ENCODE measurements at places on chromosomes 1 and 21.

- DNase-seq = no peak
Observed at GRCh38 chr1:10686404-10687040, 109.9 kb downstream of the CASZ1 start.

DNA sequence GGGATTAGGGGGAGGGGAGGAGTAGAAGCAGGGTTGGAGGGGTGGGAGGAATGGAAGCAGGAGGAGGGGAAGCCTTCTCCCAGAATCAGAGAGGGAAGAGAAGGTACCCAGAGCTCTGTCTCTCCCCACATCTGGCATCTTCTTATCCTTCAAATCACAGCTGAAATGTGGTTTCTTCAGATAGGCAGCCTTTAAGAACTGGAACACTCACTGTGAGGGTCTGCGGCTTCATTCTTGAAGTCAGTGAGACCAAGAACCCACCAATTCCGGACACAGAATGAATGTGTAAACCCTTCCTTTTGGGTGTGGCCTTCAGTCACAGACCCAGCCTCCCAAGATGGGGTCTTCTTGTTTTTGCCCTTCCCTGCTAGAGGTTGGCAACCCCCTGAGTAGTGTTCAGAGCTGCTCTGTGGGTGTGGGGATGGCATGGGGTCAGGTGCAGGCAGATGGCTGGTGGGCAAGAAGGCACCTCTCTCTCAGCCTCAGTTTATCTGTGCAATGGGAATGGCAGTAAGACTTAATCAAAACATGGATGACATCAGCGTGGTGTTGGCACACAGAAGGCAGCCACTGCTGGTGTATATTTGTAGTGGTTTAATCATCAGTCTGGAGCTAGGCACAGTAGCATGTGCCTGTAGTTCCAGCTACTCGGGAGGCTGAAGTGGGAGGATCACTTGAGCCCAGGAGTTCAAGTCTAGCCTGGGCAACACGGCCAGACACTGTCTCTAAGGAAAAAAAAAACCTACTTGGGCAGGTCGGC, 7.2 kb downstream of the FAAH start:
- DNase-seq = no peak

DNA sequence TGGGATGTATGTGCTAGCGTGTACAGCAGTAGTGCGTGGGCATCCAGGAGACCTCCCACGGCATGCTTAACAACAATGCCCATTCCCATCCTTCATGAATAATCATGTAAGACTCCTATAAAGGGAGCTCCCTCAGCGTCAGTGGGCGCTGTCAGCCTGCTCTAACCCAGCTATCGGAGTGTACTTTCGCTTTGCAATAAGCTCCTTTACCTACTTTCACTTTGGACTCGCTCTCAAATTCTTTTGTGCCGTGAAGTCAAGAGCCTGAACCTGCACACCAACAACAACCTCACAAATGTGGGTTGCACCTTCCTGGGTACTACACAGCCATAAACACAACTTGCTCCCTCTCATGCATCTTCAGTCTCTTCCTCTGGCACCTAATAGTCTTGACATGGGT, 114.8 kb upstream of the PAXBP1 start:
- no peak for DNase-seq

DNA sequence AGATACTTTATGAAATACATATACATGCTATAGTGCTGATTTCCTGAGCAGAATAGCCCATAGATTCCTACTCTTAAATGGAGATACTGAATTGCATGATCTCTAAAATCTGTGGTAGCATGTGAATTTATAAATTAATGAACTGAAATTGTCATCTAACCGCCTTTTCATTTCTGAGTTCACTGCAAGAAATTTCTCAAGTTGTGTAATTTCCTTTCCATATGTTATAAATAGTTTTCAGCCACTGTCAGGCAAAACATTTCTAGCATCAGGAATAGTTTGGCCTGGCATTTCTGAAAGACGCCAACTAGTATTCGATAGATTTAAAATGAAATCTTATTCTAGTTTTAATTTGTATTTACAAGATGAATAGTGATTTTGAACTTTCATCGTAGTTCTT, 310.1 kb downstream of the USH2A start:
- DNase-seq = no peak

GRCh38 chr21:34362670-34363069, 1.1 kb upstream of the KCNE2 start:
- no peak for DNase-seq

DNA sequence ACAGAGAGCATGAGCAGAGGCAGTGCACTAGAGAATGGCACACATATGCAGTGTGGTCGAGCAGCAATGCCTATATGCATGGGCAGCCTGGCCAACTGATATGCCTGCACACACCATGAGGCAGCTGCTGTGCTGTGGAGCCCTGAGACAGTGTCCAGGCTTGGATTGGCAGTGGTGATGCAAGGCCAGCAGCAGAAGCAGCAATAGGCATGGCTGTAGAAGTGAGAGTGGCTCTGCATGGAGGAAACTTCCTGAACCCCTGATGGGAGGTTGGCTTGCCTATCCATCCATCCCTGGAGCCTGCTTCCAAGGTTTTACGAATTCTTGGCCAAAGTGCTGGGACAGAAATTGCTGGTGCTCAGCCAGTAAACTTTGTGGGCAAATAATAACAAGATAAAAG, 89.7 kb downstream of the DIRAS3 start:
- no peak for DNase-seq

DNA sequence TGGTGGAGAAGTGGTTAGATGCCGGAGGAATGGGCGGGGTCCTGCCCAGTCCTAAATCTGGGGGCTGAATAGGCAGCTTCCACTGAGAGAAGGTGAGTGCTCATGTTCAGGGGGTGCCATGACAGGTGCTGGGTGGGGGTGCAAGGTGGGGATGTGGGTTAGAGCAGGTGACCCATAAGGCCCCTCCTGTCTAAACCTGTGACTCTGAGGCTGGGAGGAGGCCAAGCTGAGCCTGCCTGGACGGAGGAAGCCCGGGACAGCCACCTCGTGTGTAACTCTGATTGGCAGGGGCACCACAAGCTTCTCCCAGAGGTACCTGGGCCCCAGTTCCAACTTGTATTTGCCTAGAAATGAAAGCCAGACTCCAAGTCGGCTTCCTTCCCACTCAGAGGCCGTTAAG, 10.7 kb downstream of the GPR157 start:
- DNase-seq = no peak

- no peak for DNase-seq
Observed at GRCh38 chr1:161930064-161930463, 93.6 kb downstream of the OLFML2B start.

- no peak for DNase-seq
Observed at GRCh38 chr1:29936031-29936544, 699.8 kb downstream of the PTPRU start.

DNA sequence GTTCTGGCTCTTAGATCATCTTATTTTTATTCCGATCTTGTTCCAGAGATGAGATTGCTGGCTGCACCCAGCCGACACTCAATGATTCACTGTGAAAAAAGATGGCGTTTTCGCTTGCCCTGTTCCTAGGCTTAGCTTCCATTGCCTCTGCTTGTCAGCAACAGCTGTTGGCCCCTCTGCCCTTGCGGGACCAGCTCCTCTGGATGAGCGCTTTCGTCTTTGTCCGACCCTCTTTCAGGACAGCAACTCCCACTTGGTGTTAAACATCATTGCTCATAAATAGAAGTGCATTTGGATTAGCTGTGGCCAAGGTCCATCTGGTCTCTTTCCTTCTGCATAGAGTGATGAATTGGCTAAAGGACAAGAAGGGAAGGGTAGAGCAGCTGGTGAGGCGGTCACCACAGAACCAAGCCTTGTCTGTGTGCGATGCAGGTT, 43.5 kb upstream of the SCCPDH start:
- DNase-seq = no peak

GRCh38 chr1:116833718-116834117, 76.0 kb upstream of the PTGFRN start:
- no peak for DNase-seq

GRCh38 chr1:17098446-17099317, 20.6 kb downstream of the PADI2 start:
- DNase-seq = peak; percentile 33

GRCh38 chr1:74271503-74271902, 36.3 kb downstream of the TNNI3K start:
- DNase-seq = no peak

DNA sequence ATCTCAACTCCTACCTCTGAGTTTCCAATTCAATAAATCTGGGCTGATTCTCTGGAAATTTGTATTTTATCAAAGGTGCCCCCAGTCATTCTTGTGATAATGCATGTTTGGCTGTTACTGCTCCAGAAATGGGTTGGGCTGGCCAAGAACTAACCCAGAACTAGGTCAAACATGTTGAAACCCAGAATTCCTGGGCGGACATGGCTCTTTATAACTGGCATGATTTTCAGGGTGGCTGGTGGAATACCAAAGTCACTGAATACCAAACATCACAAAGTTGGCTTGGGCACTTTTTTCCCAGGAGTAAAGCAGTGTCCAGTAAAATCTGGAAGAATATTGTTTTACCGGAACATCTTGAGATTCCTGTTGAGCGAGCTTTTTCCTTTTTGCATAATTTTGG, 89.4 kb upstream of the S1PR1 start:
- DNase-seq = no peak

GRCh38 chr1:201640624-201641023, 101.7 kb downstream of the NAV1 start:
- no peak for DNase-seq

DNA sequence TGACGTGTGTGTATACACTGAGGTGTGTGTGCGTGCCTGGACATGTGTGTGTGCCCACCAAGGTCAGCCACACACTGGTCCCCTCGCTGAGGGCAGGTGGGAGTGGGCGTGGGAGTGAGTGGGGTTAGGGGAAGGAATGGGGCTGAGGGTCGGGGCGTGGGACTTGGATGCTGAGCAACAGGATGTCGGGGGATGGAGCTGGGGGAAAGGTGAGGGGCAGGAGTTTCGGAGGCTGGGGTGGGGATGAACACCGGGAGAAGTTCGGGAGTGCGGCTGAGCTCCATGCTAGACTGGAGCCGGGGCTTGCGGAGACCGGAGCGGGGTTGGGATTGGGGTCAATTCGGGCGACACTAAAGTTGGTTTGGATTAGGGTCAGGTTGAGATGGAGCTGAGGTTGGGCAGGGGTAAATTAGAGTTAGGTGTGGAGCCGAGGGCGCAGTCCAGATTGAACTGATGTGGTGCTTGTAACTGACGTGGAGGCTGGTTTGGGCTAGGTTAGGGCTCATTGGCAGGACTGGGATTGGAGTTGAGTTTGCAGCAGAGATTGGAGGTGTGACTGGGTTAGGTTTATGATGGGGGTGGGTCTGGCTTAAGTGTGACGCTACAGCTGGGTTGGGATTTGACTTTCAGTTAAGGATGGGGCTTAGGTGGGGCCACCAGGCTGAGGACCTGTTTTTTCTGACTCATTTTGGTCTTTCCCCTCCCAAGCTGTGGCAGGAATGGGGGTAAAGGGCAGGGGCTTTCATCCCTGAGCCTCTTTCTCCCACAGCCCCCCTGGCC, 3.3 kb upstream of the GUCA2A start:
- no peak for DNase-seq

GRCh38 chr1:88777604-88778149, 93.6 kb downstream of the PKN2 start:
- DNase-seq = no peak

DNA sequence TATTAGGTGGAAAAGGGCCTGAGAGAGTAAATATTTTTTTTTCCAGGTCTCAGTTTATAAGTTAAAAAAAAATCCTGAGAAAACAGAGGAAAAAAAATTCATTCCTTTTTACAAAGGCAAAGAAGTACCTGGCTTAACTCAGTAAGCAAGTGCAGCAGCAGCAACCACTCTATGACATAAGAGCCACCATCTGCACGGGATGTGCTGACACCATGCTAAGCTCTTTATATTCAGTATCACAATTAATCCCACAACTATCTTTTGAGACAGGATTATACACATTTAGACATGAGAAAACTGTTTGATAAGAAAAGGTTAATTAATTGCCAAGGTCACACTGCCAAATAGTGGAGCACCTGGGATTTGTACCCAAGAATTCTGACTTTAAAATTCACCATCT, 13.4 kb upstream of the DPT start:
- no peak for DNase-seq

- no peak for DNase-seq
Observed at GRCh38 chr1:90782046-90782445, 64.9 kb upstream of the BARHL2 start.

- DNase-seq = no peak
Observed at GRCh38 chr1:204435381-204435831, 23.8 kb upstream of the PPP1R15B start.

DNA sequence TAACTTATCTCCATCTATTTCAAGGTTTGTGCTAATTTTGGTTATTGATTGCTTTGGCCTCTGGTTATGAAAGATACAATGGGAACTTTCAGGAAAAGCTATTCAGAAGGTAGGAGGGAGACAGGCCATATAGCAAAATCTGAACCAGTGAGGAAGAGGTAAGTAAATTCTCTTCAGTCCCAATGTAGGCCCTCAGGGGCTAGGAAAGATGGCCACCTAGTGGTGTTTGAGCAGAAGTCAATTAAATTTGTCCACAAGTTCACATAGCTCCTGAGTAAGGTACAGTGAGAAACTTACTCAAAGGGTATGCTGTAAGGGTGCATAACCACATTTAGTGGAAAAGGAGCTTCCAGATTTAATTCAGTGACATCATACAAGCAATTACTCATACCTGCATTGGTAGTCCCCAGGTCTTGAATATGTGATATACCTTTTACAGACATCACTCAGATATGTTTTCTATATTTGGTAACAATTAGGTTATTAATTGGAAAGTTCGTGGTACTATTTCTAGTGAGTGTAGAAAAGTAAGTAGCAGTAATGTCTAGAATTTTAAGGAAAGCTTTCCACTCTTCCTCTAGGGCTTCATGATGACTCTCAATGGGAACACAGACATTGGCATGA, 21.4 kb upstream of the FMO1 start:
- peak; percentile 0 for DNase-seq

- no peak for DNase-seq
Observed at GRCh38 chr1:61797045-61797755, 54.9 kb downstream of the PATJ start.

GRCh38 chr21:43884012-43884860, 19.2 kb downstream of the AGPAT3 start:
- no peak for DNase-seq

DNA sequence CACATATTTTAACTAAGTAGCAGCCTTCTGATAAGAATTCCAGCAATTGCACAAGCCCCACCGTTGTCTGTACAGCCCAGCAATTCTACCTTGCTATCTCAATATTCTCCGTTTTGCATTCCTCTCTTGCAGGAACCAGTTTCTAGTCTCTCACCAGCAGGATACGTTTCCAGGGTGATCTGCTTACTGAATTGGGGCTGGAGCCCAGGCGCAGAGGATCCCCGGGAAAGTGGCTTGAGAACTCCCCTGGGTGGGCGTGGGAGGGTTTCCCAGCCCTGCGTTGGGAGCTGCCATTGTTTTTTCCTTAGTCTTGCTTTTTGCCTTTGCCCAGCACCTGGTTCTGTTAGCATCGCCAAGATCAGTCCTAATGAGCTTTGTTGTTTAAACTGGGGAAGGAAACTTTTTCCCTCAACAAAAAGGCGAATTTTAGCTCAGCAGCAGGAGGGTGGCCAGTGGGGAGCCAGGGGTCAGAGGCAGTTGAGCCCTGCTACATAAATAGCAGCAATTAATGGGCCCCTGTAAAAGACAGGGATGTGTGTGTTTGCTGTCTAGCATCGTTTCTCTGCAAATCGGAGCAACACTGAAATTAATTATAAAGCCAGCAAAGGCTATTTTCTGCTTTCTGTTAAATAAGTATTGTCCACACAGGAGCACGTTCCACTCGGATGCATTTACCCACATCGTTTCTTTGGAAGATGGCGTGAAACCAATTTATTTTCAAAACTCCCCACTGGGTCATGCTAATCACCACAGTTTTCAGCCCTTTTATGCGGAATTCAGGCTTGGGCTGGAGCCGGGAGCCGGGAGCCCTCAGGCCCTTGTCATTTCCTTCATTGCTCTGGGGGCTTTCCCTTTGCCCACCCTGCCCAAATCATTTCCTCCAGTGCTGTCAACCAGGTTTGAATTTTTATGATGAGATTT, 36.6 kb downstream of the HUNK start:
- no peak for DNase-seq
